ENCODE measurements at places on chromosomes 6 and 20. TPM values are rescaled to one million over a fixed set of nuclear protein-coding genes. Genes with fewer than 3 reads are reported as not detected.

KHDRBS2 gene
- not detected for total RNA-seq

TRMT11 gene
- total RNA-seq = 8.9 TPM

MAFB gene
- total RNA-seq = 3.0 TPM

C20orf96 gene
- total RNA-seq = 2.4 TPM

SRMS gene
- total RNA-seq = not detected

EEF1A2 gene
- 14.8 TPM for total RNA-seq

GPX5 gene
- not detected for total RNA-seq

CLPSL2 gene
- not detected for total RNA-seq

BPIFB1 gene
- not detected for total RNA-seq

OR2B6 gene
- total RNA-seq = not detected

HLA-F gene
- total RNA-seq = 10.5 TPM

ZSCAN23 gene
- total RNA-seq = 0.65 TPM

SLC22A2 gene
- not detected for total RNA-seq

GTSF1L gene
- not detected for total RNA-seq

ATP6V1G2 gene
- 0.20 TPM for total RNA-seq

EPPIN gene
- total RNA-seq = not detected

BIRC7 gene
- total RNA-seq = not detected

FNDC11 gene
- 2.6 TPM for total RNA-seq

All from lung microvascular endothelial cell (primary cell).